ENCODE measurements at places on chromosomes 5 and 9.

DNA sequence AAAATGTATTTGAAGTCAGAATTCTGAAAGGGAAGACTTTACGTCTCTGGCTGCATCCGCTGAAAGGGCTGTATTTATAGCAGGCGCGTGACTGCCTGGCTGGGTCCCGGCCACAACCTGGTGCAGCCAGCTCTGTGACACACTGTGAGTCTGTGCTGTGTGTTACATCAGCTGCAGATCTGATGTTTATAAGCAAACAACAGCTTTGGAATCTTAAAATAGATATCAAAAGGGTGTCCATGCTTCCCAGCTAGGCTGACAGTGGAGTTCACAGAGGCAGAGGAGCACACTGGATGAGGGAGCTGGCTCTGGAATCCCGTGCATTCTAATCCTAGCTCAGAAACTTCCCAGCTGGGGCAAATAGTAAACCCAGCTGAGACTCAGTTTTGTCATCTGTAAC is 433.4 kb upstream of the BRINP1 start:
- no peak for DNase-seq

GRCh38 chr5:16800477-16800876 is 135.6 kb downstream of the MYO10 start:
- DNase-seq = no peak

- DNase-seq = no peak
Measured at GRCh38 chr5:66993448-66993847, 203.2 kb downstream of the CD180 start.

- no peak for DNase-seq
Measured at GRCh38 chr9:133640580-133641395, 4.6 kb downstream of the DBH start.

DNA sequence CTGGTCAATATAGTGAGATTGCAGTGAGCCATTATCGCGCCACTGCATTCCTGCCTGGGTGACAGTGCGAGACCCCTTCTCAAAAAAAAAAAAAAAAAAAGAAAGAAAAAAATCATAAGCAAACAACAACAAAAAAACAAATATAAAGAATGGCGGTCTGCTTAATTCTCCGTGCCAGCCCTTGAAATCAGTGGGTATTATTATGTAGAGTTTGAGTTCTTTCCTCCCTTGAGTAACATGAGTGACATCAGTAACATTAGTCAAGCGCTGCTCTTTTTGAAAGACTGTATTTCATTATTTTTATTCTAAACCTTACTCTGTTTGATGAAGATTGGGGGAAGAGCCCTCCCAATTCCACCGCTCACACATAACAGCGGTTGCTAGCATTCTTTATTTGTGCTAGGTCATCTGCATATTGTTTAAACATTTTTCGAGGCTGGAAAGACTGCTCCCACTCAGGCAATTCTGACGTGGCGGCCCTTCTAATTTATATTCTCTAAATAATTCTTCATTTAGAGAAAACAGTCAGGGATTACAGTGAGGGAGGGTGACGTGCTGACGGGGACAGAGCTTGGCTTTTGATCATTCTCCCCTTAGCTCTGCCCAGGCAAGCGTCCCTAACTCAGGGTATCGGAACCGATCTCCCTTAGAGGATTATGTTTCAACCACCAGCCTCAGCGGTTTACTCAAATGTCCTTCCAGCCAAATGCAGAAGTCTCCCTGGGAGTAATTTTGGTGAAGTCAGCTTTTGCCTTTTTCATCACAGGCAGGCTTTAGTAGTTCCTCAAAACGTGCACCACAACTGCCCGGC is 860 bp upstream of the MARCHF6 start:
- DNase-seq = peak; percentile 70

DNA sequence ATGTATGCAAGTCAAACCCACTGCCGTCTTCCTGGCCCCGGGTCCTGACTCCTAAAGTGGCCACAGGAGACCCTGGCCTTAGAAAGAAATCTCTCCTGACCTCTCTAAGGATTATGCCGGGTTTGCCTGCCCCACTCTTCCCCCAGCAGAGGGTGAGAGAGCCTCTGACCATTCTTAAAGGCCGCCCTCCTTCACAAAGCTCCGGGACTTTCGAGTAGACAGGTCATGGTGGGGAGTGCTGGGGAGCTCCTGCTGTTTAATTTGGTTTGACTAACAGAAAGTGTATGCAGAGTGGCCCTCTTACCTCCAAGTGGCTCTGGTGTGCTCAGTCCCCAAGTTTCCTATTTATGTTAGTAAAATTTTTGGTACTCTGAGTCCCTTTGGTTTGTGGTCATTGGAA is 111.8 kb downstream of the LRRC70 start:
- no peak for DNase-seq

- DNase-seq = no peak
Measured at GRCh38 chr9:121439711-121440664, 59.7 kb downstream of the GGTA1 start.

DNA sequence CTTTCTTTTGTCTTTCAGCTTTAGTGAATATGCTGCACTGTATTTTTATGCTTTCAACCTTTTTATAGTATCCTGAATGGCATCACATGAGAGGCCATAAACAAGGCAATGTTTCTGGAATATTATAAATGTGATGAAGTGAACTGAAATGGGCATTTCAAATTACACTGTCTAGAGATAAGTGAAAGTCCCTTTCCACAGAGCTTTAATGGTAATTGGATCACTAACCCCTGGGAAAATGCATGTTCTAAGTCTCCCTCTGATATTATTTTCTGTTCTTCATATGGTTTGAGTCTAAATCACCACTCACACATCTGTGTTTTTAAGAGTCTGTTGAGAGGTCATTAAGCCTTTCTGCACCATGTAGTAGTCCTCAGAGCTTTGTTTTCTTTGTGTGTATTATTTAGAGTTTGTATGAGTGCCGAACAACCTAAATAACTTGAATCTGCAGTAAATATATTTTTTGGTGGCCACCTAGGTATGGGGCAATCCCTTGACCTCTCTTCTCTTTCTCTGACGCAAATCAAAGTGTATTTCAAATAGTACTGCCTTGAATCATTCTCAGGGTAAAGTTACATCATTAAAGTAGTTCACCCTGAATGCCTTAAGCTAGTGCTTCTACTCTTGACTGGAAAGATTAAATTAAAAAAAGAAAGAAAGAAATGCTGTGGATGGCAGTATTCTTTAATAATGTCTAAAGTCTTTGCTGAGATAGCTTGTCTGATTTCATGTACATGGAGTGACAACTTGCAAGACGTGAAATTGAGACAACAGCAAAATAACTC is 1931.0 kb upstream of the CDH6 start:
- DNase-seq = no peak

- no peak for DNase-seq
Measured at GRCh38 chr5:137194300-137194699, 304.8 kb downstream of the SPOCK1 start.

- DNase-seq = no peak
Measured at GRCh38 chr5:91910247-91910646, 527.1 kb upstream of the ARRDC3 start.

GRCh38 chr5:43121913-43122484 is 1.3 kb downstream of the ZNF131 start:
- peak; percentile 26 for DNase-seq

DNA sequence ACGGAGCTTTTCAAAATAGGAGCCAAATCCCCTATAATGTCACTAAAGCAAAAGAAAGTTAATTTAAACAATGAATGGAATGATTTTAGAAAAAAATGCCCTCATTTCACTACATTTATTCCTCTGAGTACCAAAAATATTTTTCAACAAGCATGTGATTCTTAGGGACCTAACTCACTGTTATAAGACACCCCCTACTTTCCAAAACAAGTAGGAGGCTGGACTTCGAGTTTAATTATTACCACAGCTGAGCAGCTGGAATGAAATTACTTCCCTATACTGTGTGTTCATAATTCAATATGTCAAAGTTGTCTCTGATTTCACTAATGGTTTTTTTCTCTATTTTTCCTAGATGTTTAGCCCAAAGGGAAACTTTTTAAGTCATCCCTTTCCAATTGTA is 61.6 kb downstream of the SAXO1 start:
- DNase-seq = no peak

GRCh38 chr9:108549184-108549583 is 306.6 kb downstream of the ACTL7B start:
- no peak for DNase-seq

DNA sequence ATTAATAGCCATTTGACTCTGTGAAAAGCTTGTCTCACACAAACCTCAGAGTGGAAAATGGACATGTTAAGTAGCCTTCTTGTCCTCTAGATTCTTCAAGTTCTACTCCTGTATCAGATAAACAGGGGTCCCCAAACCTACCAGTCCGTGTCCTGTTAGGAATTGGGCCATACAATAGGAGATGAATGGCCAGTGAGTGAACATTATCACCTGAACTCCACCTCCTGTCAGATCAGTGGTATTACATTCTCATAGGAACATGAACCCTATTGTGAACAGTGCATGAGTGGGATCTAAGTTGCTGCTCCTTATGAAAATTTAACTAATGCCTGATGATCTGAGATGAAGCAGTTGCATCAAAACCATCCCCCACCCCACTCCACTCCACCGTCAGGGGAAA is 136.3 kb downstream of the TMEM232 start:
- peak; percentile 15 for DNase-seq

DNA sequence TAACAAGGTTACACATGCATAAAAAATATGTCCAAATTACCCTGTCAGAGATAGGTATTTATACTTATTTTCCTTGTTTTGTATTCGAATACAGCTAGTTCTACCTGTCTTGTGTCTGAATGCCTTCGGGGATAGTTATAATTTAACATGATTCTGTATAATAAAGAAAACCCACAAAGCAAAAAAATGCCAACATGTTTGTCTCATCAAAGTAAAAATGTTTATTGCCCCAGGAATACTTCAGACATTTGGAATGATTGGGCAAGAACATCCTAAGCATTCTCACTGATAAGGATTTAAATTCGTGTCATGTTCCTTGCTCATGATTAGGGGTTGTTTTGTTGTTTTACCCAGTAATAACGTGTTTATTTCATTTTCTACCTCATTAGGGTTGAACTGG is 74.5 kb downstream of the DOCK8 start:
- no peak for DNase-seq

DNA sequence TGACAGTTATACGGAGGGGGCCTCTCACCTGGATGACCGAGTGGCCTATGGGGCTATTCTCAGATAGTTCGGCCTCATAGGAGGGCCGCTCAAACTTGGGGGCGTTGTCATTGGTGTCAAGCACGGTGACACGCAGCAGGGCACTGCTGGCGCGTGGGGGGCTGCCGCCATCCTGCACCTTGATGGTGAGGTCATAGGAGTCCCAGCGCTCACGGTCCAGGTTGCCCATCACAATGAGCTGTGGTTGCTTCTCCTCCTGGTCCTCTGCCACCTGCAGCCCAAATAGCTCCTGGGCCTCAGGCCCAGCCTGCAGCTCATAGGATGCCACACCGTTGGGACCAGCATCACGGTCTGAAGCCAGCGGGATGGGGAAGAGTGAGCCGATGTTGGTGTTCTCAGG is 9.7 kb downstream of the PCDH1 start:
- no peak for DNase-seq

- DNase-seq = no peak
Measured at GRCh38 chr5:95130941-95131340, 154.0 kb downstream of the MCTP1 start.

DNA sequence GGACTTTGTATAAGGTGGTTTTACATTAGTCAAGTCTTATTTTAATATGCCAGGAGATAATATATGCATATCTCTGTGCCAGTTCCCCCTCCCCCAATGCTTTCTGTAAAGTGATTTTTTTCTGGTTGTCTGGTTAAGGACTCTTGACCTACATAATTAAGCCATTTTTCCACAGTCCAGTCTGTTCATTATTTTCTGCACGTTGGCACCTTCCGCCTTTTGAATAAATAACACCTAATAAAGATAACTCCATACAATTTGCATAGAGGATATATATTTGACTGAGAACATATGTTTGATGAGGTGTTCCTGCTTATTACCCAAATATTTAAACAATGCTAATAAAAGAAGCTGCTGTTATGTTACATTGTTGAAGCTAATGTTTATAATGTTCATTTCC is 320.9 kb downstream of the DMAC1 start:
- DNase-seq = no peak

DNA sequence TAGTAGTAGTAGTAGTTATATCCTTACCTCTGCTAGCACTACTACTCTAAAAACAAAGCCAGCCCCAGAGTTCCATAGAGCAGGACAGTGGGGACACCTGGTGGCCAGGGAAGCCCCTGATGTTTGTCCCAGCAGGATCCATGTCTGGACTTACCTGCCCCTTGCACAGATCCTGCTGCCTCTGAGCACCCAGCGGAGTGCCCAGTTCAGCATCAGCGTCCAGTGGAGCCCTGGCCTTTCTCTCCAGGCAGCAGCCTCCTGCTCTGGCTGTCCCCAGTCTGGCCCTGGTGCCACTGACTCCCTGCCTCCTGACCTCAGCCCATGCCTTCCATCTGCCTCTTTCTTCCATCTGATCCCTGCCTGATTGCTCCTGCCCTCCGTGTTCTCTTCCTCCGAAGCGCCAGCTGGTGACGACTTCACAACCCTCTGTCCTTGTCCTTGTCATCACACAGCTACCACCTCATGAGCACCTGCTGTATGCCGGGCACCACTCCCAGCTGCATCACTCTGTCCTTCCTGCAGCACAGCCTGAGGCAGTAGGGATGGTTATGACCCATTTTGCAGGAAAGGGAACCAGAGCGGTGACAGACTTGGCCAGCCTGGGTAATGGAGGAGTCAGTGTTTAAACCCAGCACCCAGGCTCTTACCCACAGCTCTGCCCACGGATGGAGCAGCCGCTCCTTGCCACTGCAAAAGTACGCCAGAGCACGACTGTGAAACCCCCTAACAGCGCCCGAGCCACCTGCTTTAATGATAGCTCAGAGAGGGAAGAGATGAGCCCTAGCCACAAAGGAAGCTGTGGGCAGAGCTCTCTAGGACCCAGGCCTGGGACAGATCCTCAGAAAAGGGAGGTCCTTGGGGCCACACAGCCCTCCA is 11.5 kb downstream of the SARDH start:
- DNase-seq = peak; percentile 74

GRCh38 chr5:88847420-88847819 is 35.6 kb downstream of the MEF2C start:
- no peak for DNase-seq

- DNase-seq = no peak
Measured at GRCh38 chr5:97224112-97224750, 41.2 kb upstream of the RIOK2 start.

Data from SK-N-DZ (cell line).